ENCODE measurements at places on chromosomes 7 and 10.

DNA sequence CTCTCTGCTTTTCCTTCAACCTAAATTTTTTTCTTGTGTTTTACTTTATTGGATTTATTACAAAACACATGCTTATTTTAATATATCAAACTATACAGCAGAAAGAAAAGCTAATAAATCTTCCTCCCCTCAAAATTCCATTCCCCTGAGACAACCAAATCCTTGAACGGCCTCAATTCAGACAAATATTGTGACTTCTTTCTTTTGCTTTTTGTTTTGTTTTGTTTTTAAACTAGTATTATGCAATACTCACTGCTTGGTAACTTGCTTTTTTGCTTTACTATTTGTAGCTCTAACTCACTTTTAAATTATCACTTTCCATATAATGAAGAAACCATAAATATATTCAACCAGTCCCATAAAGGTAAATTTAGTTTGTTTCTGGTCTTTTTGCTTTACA is 59.4 kb upstream of the CDK1 start:
- no peak for DNase-seq

DNA sequence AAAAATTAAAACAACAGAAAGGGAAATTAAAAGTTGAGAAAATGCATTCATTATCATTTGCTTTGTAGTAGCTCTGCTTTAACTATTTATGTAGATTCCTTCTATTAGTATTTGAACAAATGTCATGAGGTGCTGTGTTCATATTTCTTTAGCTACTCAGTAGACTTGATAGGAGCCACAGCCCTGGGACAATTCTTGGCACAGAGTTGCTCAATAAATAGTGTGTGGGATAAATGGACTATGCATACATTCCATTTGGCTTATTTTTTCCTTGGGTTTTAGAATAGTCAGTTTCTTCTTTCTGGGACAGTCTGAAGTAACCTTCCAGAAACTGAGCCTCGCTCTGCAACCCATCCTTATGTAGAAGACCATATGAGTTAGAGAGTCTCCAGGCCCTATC is 13.4 kb downstream of the RPP30 start:
- no peak for DNase-seq

DNA sequence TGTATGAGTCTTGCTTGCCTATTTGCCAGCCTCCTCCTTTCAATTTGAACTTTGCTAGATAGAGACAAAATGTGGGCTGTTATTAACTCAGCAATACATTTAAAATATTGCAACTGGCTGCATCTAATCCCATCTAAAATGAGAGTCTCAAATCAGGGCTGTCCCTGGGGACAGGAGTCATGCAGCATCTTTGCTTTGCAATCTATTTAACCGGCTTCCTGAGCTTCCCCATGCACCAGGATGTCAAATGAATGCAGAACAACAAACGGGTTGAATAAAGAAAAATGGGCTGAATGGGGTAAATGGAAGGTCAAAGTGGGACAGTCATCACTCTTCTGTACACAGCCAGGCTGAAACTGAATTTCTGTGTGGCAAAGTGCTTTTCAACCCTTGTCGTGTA is 89.2 kb downstream of the AOAH start:
- no peak for DNase-seq

- DNase-seq, result no peak
These were observed 2.1 kb downstream of the CAV1 start for GRCh38 chr7:116526897-116527296.

DNA sequence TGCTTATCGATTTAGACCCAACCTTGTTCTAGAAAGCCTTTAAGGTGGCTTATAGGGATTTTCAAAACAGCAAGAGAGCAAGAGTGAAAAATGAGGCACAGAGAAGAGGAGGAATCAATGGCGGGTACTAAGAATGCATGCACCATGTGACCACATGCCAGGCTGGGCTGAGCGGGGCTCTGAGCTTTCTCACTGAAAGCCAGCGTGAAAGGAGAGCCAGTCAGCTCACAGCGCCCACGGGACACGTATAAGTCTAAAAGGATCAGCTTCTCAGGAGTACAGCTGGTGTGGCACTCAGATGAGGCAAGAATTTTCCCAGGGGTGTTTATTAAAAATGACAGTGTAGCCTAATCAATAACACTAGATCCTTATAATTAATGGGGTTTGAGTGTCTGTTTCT is 114.3 kb downstream of the SLIT1 start:
- no peak for DNase-seq

DNA sequence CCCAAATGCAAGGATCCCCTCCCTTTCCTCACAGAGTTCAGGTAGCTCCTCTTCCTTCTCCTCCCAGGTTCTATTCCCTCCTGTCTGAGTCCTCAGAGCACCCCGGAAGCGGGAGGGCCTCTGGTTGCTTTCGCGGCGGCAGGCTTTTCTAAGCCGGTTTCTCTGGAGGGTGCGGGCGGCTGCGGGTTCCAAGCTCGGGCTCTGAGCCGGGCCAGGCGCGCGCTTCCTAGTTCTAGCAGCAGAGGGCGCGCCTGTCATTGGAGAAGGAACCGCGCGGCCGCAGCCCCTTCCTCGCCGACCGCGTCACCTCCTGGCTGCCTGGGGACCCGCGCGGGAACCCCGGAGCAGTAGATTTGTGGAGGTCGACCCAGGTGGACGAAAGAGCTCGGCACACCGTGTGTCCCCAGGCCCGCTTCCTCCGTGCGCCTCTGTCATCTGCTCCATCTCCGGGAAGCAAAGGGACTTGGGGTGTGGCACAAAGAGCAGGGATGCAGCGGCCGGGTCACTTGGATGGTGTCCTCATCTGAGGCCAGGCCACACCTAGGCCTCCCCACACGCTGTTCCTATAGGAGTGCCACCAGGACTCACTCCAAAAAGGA is 389.0 kb upstream of the PODXL start:
- no peak for DNase-seq

- no peak for DNase-seq
These were observed 60.3 kb downstream of the TBXAS1 start for GRCh38 chr7:139889186-139889871.

DNA sequence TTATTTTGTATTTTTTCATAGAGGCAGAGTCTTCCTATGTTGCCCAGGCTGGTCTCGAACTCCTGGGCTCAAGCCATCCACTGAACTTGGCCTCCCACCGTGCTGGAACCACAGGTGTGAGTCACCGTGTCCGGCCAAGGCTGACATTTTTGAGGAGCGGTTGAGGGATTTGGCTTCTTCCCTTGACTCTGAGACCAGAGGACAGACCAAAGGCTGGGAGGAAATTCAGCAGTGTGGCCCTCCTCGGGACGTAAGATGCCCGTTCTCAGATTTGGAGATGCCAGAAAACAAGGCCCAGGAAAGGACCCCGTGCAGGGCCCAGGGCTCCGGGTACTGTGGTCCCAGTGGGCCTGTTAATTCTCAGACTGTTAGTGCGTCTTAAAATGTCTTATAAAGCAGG is 146.2 kb downstream of the WDR37 start:
- no peak for DNase-seq

GRCh38 chr7:23759671-23760391 is 49.8 kb downstream of the STK31 start:
- DNase-seq, result no peak

DNA sequence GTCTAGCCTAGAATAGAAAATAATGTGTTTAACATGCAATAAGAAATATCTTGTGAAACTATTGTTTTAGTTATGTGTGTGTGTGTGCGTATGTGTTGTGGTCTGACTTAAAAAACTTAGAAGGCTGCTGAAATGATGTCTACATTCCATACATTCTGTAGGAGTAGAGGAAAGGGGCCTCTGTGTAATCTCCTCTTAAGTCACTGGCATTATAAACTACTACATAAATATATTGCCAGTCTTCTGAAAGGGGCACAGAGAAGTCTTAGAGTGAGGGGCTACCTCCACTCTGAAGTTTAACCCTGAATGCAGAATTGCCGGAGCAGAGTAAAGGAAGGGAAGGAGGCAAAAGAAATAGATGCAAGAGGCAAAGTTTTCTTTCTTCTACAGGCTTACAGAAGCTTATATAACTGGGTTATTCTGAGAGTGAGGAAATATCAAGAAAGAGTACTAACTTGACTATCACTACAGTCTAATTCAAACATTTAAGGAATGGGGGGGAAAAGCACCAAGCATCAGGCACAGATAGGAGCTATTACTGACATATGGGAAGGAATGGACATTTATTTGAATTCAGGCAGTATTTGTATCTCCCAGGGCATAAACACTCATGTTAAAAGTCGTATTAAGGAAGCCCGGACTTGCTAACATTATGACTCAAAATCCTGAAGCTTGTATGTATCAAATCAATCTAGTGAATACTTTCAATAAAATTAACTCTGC is 75.7 kb downstream of the DNAJC1 start:
- DNase-seq, result no peak

GRCh38 chr10:78023741-78024140 is 5.6 kb downstream of the POLR3A start:
- DNase-seq, result no peak

DNA sequence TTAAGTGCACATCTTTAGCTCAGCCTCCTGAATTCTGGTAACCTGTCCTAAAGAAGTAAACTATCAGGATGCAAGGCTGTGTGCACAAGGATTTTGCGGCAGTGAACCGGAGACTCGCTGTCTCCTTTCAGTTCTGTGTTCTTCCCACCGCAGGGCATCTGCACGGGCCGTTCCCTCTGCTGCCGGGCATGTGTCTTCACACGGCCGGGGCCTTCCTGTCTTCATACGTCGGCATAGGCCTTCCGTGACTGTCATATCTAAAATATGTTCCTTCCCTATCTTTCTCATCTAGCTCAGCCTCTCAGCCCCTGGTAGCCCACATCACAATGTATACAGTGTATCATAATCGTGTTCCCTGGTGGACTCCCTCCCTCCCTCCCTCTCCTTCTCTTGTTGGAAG is 16.4 kb downstream of the PALD1 start:
- no peak for DNase-seq

GRCh38 chr7:30613366-30614325 is 19.0 kb downstream of the GARS1 start:
- DNase-seq, result no peak

GRCh38 chr7:157467496-157468212 is 130.8 kb downstream of the DNAJB6 start:
- no peak for DNase-seq

GRCh38 chr7:23357190-23358093 is 58.3 kb downstream of the MALSU1 start:
- no peak for DNase-seq

- DNase-seq, result no peak
These were observed 59.6 kb upstream of the ZNF33B start for GRCh38 chr10:42697926-42698325.

DNA sequence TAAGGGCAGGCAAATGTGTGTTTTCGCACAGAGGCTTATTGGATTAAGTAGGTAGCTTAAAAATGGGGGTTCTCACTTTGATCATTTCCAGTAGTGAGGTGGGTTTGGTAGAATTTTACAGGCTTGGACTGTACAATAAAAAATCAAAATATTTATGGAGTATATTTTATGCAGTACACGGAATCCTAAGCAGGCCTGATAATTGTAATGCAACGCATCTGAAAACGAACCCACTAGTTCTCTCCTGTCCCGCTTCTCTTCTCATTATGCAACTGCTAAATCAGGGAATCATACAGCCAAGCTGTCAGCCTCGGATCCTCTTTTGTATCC is 377 bp upstream of the POLR1F start:
- DNase-seq, result no peak

DNA sequence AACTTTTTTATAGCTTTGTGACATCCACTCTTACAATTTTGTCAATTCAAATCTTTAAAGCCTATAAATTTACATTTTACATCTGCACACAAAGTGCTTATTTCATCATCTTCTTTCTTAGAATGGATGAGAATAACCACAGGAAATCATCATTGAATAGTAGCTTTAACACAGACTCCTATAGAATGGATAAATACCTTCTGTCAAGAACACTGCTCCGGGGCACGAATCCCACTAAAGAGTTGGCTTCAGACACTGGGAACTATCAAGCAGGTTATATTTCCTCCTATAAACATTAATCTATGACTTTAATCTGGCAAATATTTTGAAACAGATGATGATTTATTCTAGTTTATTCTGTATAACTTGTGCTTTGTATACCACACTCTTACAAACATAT is 269.7 kb upstream of the TPK1 start:
- no peak for DNase-seq

DNA sequence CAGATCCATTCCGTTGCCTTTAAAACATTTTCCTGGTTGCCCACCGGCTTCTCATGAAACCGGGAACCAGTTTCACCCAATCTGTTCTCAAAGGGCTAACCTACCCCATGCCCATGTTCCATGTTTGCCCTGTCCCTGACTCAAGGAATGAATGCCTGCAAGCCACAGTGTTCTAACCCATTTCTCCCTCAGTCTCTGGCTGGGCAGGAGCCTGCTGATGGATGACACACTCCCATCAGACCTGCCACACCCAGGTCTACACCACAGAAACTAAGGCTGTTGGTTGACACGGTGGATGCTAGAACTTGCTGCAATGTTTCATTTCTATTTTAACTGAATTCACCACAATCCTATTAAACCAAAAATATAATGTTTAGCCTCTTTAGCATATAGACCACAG is 15.6 kb downstream of the CLRN3 start:
- no peak for DNase-seq

DNA sequence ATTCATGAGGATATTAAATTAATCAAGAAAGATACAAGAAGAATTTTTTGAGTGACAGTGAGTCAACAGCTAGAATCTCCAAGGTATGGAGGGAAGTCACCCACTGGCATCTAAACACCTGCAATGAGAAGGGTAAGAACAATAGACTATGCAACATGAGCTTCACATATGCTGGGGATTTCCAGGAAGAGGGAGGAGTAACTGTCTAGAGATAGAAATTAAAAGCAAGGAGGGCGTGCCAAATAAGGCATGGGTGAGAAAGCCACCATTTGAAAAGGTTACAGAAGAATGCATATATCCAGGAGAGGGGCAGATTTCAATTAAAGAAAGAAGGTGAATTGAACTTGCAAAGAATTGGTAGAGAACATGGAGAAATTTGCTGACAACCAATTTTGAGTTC is 365.7 kb downstream of the GPR37 start:
- DNase-seq, result no peak

- DNase-seq, result no peak
These were observed 49.6 kb downstream of the KAT6B start for GRCh38 chr10:74875966-74876365.

- no peak for DNase-seq
These were observed 40.5 kb downstream of the ITIH5 start for GRCh38 chr10:7626283-7626682.

DNA sequence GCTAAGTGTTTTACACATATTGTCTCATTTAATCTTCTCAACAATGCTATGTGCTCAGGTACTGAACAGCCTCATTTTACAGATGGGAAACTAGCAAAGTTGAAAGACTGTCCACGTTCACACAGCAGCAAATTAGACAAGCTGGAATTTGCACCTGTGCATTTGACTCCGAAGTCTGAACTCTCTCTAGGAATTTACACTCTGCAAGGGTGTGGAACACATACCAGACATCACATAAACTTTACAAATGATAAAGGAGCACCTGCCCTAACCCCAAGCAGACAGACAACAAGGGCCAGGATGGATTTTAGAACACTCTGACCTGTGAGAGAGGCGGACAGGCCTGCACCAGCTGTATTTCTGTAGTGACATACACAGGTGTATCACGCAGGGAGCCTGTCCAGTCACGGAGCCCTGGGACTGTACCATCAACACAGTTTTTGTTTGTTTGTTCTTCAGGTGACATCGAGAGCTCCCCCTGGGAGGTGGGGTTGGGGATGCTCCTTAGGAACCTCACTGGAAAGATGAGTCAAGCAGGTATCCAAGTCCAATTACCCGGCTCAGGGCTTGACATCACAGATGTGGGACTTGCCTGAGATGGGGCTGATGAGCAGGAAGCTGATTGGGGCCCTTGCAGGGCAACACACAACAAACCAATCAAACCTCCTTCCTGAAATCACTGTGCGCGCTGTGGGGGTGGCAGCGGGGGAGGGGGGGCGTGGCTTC is 31.0 kb downstream of the MKI67 start:
- DNase-seq, result no peak
